Daoy (cell line): ENCODE measurements at places on chromosomes 5 and 9.

GRCh38 chr9:108521063-108521590 lies 334.7 kb downstream of the ACTL7B start:
- peak; percentile 65 for DNase-seq

- no peak for DNase-seq
These were observed 46.2 kb upstream of the CDH12 start for GRCh38 chr5:22899341-22899740.

DNA sequence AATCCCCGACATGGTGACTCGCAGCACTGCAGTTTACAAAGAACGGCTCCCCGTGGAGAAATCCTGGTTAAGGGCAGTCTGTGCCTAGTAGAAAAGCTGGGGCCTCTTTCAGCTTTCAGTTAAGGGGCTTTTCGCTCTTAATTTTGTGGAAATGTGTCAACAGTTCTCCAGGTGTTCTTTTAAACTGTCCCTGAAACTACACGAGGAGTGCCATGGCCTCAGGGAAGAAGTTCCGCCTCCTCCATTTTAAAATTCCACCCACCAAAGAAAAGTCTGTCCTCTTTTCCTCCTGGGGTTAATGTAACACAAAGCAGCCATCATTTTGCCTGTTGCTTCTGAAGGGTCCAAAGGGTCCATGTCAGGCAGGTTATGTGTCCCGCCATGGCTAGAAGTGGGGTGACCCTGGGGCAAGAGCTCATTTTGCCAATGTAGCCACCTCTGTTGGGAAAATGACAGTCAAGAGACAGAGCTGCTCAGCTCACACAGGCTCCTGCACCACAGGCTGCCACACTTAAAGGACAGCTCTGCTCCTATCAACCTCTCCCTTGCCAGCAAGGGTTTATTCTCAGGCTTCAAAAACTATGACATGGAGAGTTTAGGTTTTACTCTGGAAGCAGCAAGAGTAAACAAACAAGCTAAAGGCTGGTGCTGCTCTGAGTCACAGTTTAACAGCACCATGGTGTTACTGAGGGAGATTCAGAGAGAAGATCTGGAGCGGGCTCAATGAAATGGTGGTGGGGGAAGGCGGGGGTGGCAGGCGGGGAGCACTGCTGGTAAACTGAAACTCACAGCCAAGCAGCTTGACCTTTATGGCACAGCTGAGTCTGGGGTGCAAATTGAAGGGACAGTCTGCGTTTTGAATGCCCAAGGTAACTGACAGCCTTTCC lies 3.2 kb downstream of the WHRN start:
- DNase-seq, result peak; percentile 76

DNA sequence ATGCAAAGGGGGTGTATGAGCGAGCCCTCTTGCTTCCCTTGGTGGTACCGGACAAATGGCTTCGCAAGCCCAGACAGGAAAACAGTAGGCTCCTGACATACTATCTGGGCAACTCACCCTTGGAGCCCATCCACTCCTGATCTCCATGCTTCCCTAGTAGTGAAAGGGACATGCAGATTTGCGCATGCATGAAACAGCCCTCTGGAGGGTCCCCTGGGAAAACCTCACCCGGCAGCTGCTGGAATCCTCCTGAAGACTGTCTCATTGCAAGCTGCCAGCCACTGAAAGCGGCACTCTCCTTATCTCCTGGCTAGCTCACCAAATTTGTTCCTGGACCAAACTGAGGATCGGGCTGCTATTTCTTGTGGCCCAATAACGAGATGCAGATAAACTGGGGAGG lies 10.2 kb downstream of the ZNF169 start:
- no peak for DNase-seq

- DNase-seq, result peak; percentile 79
These were observed 15.5 kb downstream of the CARD19 start for GRCh38 chr9:93111371-93112115.

GRCh38 chr5:142143878-142144277 lies 35.3 kb downstream of the NDFIP1 start:
- DNase-seq, result peak; percentile 19

DNA sequence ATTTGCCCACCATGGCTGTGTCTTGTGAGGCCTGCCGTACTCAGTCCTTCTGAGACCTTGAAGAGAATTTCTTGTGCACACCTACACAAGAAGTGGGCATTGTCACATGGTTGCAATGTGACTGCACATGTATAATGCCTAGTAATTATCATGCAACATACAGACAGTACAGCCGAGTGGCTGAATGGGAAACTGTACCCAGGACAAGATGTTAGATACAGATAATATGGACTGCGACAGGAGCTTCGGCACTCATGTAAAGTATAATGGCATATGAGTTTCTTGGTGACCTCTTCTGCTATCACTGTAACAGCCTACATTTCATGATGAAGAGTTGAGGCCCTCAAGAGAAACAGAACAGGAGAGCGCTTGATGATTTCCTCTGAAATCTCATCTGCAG lies 4.8 kb upstream of the PRKACG start:
- no peak for DNase-seq

GRCh38 chr5:150527038-150527437 lies 19.1 kb downstream of the NDST1 start:
- DNase-seq, result no peak

GRCh38 chr5:179304871-179305270 lies 40.4 kb downstream of the ADAMTS2 start:
- DNase-seq, result no peak

DNA sequence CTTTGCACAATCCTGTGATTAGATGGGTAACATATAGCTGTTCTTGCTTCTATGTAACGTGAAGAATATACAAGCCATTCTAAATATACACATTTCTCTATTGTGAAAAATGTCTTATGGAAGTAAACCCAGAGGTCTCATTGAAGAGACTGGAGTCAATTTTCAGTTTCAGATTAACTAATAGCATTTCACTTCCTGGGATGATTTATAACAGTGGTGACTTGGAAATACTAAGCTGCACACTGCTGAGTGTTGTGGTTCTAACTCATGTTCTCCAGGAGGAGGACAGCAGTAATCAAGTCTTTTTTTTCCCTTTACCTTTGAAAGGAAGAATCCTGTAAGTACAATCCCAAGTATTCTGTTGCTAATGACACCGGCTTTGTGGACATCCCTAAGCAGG lies 3.3 kb downstream of the CTSL start:
- no peak for DNase-seq

GRCh38 chr5:136182618-136183017 lies 10.3 kb downstream of the SMIM32 start:
- no peak for DNase-seq

DNA sequence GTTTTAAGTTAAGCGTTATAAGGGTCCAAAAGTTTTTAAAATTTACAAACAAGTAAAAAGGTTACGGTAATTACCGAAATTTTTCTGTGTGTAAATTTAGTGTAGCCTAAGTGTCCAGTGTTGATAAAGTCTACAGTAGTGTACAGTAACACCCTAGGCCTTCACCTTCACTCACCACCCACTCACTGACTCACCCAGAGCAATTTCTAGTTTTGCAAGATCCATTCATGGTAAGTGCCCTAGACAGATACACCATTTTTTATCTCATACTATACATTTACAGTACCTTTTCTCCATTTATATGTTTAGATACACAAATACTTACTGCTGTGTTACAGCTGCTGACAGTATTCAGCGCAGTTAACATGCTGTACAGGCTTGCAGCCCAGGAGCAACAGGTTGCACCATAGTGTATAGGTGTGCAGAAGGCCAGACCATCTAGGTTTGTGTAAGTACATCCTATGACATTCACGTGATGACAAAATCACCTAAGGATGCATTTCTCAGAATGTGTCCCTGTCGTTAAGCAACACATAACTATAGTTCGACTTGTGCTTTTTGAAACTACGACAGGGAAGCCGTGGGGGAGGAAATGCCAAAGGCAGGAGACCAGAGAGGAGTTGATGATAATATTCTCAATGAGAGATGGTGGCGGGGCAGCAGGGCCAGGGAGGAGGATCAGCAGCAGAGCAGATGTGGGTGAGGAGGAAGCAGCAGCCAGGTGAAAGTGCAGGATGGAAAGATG lies 48.6 kb downstream of the PSMB7 start:
- peak; percentile 43 for DNase-seq

DNA sequence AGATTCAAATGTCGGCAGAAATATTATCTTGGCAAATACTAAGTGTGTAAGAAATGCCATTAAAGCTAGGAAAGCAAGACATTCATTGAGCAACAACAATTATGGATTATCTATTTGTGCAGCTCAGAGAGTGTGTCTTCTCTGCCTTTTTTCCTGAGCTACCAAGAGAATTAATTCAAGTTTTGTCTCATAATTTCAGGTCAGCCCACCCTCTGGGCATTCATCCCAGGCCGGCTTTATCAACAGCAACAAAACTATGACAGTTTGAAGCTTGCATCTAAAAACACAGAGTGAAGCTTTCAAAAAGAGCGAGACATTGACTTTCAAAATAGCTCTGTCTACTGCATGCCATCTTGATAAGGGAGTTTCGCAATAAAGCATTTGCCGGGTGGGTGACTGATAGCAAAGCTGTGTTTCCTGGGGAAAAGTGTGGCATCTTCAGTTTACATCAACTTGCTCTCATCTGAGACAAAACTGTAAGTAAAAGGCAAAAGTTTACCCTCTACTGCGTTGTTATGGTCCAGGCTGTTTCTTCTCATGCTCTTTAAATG lies 182.4 kb downstream of the IRX1 start:
- no peak for DNase-seq

GRCh38 chr5:79408028-79408427 lies 105.9 kb downstream of the HOMER1 start:
- DNase-seq, result no peak

GRCh38 chr9:127509261-127509954 lies 58.1 kb downstream of the LRSAM1 start:
- no peak for DNase-seq

GRCh38 chr5:44183312-44183711 lies 205.9 kb downstream of the FGF10 start:
- no peak for DNase-seq

DNA sequence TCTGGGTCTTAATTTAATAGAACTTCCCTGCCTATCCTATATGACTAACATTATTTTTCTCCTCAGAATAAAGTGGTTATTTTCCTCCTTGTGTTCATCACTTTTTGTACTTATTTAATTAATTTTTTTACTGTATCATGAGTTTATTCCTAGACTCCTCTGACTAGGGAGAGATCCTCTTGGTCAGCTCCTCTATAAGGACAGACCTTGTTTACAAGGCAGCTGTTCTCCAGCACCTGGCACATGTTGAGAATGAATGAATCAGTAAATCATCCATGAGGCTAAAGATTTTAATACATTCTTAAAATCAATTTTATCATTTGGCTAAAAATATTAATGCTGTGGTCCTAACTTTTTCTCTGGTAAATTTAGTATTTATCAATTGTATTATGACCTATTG lies 139.8 kb downstream of the NUDT12 start:
- no peak for DNase-seq

DNA sequence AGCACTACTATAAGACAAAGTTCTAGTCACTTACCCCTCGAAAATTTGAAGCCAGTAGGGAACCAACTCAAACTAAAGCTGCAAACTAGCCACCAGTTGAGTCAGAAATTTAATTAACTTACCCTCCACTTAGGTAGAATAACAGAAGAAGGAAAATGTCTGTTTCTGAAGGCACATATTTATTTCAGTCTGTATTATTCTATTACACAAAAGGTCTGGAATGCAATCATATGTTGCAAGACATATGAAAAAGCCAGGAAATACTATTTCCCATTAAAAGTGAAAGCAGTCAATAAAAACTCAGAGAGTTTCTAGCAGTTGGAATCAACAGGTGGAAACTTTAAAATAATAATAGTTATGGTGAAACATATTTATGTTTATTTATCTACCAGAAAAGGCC lies 79.2 kb upstream of the SLCO4C1 start:
- DNase-seq, result no peak

- peak; percentile 50 for DNase-seq
These were observed 7.9 kb downstream of the CYSTM1 start for GRCh38 chr5:140182803-140183367.

- no peak for DNase-seq
These were observed 4.3 kb downstream of the AQP3 start for GRCh38 chr9:33443047-33443446.

GRCh38 chr5:151293624-151294023 lies 9.9 kb downstream of the SLC36A3 start:
- no peak for DNase-seq

DNA sequence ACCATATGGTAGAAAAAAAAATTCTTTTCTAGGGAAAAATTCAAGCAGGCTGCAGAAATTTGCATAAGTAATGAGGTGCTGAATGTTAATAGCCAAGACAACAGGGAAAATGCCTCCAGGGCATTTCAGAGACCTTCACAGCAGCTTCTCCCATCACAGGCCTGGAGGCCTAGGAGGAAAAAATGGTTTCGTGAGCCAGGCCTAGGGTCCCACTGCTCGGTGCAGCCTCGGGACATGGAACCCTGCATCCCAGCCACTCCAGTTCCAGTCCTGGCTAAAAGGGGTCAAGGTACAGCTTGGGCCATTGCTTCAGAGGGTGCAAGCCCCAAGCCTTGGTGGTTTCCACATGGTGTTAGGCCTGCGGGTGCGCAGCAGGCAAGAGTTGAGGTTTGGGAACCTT lies 436.0 kb upstream of the SMC2 start:
- no peak for DNase-seq

GRCh38 chr9:18327121-18327520 lies 146.8 kb upstream of the ADAMTSL1 start:
- DNase-seq, result peak; percentile 12

- DNase-seq, result peak; percentile 78
These were observed 125.2 kb downstream of the GPBP1 start for GRCh38 chr5:57298985-57299491.

GRCh38 chr9:95028853-95029219 lies 288.7 kb downstream of the FANCC start:
- DNase-seq, result no peak

GRCh38 chr9:107548298-107549142 lies 59.0 kb upstream of the KLF4 start:
- peak; percentile 91 for DNase-seq

DNA sequence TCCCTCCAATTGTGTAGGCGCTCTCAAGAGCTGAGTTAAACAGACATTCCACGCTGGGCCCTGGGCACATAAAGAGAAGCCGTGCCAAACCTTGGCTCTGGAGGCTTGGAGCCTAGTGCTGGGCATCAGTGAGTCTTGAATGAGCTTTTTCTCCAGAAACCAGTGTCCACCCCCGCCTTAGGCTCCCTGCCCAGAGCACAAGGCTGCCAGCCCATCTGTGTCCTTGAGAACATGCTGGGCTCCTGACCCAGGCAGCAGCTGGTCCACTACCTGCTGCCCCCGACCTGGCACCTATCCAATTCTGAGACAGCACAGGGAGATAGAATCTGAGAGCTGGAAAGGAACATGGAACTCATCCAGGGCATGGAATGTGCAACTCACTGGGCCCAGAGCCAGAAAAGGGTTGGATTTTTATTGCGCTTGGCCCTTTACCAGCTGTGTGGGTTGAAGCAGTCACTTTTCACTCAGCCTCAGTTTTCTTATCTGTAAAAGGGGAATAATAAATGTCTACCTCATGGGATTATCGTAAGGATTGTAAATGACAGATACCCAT lies 92.4 kb upstream of the CPLX2 start:
- DNase-seq, result peak; percentile 76

DNA sequence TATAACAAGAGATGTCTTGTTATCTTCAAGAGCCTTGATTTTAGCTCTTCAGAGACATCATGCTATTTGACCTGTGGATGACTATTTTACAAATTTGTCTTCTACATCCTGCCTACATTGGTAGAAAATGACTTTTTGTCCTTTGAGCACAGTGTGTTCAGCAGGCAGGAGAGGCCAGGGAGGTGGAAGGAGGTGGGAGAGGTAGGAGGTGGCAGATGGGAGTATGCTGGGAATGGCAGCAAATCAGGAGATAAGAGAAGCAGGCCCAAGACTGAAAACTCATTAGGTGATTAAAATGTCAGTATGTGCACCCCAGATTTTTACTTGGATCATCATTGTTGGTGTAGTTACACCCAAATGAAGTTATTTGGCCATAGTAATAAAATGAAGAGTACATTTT lies 44.1 kb downstream of the PTPN3 start:
- DNase-seq, result no peak
